ENCODE measurements at places on chromosomes 5 and 9.
A peak's percentile ranks its signal among the peaks of the same experiment; 100 is the strongest.

DNA sequence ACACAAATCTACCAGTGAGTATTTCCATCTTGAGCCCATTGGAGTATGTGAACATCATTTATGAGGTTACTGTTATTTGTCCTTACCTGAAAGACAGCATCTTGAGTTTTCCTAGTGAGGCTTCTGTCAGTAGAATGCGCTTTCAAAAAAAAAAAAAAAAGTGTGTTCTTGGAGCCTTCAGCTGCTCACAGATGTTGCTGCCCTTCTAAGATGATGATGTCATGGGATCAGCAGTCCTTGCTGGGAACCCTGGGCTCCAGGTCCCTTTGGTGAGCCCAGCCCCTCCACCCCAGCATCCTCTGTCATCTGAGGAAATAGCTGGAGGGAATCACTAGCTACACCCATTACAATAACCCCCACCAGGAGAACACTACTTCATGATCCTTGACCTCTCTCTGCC, 83.3 kb downstream of the ATPSCKMT start:
- no peak for DNase-seq

DNA sequence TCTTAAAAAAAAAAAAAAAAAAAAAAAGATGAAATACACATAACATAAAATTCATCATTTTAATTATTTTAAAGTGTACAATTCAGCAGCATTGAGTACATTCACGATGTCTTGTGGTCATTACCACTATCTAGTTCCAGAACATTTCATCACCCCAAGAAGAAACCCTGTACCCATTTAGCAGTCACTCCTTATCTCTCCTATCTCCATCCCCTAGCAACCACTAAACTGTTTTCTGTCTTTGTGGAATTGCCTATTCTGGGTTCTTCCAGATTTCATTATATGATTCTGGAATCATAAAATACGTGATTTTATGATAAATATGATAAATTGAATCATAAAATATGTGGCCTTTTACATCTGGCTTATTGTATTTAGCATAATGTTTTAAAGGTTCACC, 8.9 kb upstream of the HMCN2 start:
- DNase-seq, result no peak

GRCh38 chr9:136882109-136882946, 4.0 kb upstream of the TRAF2 start:
- peak; percentile 89 for DNase-seq

GRCh38 chr5:37840053-37841034, 503 bp upstream of the GDNF start:
- peak; percentile 77 for DNase-seq

GRCh38 chr9:85061969-85062368, 392.4 kb downstream of the NTRK2 start:
- DNase-seq, result no peak

GRCh38 chr9:111754800-111755199, 39.9 kb downstream of the SHOC1 start:
- DNase-seq, result no peak

DNA sequence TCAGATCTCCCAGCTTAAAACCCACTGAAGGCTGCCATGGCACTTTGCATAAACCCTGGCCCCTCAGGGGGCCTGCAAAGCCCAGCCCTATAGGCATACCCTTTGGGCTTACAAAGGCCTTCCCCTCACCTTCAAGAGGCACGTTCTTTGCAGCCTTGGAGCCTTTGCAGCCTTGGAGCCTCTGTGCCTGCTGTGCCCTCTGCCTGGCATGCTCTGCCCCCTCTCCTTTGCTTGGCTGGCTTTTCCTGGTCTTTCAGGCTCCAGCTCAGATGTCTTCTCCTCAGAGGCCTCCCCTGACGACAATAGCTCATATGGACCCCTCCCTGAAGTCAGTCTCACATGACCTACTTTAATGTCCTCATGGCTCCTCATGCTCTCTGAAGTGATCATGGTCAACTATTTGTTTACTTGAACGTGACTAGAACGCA, 60.3 kb downstream of the CXXC5 start:
- DNase-seq, result no peak

DNA sequence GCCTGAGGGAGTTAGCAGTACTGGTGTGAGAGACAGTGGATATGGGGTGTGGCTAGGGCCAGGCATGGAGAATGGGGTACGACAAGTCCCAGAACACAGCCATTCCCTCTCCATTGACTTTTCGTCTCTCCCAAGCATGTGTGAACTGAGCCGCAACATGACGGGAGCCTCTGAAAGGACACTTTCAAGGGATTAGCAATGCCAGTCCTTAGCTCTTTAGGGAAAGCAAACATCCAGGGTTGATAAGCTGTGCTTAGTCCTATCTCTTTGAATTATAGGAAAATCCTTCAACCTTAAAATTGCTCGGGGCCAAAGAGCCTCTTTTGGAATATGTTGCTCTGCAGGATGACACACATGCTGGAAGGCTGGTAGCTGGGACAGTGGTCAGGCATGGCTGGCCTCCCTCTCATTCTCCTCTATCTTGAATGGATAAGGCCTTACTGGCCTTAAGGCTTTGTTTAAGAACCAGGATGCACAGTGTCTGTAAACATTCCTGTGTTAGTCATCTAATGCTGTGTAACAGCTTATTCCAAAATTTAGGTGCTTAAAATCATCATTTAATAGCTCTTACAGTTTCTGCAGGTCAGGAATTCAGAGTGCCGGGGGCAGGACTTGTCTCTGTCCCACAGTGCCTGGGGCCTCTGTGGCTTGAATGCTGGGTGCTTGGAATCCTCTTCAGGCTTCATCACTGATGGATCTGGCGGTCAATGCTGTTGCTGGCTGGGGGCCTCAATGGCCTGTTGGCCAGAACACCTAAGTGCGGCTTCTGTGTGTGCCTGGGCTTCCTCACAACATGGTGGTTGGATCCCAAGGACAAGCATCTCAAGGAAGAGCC, 95.3 kb downstream of the PTTG1 start:
- no peak for DNase-seq

GRCh38 chr5:172943906-172944305, 15.3 kb upstream of the RPL26L1 start:
- DNase-seq, result no peak

- DNase-seq, result peak; percentile 49
These were observed 916 bp downstream of the TOR1A start for GRCh38 chr9:129822898-129823541.

- DNase-seq, result no peak
These were observed 126.9 kb downstream of the KCNIP1 start for GRCh38 chr5:170630711-170631141.

GRCh38 chr9:37752642-37753488, 740 bp upstream of the TRMT10B start:
- DNase-seq, result no peak

GRCh38 chr5:112933105-112933504, 11.1 kb upstream of the REEP5 start:
- no peak for DNase-seq

DNA sequence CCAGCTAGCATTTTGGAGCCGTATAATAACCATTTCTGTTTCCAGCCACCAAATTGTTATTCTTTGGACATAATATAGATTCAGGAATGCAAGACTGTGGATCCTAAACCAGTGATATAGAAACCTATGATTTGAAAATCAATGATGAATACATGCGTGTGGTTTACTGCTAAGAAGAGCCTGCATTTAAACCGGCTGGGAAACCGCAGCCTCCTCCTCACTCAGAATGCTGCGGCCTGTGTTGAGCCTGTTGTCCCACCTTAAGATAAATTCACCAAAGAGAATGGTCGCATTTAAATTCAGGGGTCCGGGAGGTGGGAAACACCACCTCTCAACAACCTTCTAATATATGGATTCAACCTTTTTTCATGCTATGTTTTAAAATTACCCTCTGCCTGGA, 148.0 kb downstream of the MEF2C start:
- DNase-seq, result no peak

GRCh38 chr5:132763181-132764036, 13.6 kb downstream of the SEPTIN8 start:
- no peak for DNase-seq

Measured in EL (cell line).